ENCODE measurements at places on chromosomes 2 and 18.

DNA sequence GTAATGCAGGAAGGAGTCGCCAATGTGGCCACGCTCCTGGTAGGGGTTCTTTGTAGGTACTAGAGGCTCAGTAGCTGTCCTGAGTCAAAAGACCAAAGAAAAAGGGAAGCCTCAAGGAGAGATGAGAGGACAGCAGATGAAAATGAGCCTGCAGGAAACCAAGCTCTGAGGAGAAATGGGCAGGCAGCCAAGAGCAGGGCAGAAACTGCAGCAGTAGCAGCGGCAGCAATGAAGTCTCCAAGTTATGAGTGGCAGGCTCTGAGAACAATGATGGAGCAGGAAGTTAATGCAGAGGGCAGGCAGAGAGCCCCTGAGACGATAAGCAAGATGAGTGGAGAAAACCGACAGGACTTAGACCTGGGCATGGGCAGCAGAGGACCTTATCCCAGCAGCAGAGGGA is 48.2 kb upstream of the TMEM200C start:
- no peak for DNase-seq

- DNase-seq = no peak
Observed at GRCh38 chr2:239711911-239712570, 311.2 kb upstream of the HDAC4 start.

DNA sequence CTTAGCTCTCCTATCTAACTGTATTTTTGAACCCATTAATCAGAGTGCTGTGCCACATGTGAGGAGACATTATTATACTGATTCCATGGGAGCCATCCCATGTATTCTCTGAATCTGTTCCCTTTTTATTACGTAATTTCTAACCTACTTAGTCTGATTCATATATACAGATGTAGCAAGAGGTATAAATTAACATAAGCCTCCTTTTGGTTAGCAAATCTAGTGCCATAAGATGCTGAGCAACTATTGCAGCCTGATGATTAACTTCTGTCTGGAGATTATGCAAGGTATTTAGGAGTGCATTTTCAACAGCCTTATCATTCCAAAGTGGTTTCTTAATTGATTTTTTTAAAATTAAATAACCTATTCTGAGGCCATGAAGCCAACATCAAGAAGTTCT is 114.1 kb upstream of the MSH2 start:
- no peak for DNase-seq

GRCh38 chr2:218360453-218360852 is 3.8 kb downstream of the CATIP start:
- no peak for DNase-seq

DNA sequence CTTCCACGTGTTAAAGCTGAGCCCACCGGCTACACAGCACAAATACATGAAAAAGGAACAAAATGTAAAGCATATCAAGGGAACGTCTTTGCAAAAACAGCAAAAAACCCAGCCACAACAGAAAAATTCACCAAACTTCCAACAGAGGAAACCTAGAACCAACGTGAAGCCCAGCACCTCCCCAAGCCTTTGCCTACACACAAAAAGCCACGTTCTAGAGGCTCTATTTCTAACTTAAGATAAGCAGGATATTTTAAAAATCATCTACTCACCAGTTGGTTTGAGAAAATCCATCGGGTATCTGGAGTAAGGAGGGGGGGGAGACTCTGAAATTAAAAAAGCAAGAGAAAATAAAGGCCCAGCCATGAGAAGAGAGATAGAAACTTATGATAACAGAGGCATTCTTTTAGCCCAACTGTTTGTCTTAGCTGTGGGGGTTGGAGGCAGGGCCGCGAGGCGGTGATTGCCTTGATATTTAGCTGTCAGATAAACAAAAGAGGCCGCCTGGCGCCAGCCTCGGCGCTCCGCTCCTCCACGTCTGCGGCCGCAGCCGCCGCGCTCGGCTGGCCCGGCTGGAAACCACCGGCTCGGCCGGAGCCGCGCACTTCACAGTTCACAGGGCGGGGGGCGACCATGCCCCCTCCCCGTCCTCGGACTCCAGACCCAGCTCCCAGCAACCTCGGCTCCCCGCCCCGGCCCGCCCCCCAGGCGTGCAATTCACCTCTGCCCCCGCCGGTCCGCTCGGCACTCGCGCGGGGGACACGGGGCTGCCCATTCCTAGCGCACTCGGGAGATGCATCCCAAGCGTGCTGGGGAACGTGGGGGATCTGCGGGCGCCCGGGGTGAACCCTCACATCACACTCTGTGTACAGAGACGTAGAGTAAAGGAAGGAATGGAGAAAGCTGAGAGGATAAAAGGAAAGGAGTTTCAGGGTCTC is 2.4 kb downstream of the SMAD7 start:
- peak; percentile 30 for DNase-seq

DNA sequence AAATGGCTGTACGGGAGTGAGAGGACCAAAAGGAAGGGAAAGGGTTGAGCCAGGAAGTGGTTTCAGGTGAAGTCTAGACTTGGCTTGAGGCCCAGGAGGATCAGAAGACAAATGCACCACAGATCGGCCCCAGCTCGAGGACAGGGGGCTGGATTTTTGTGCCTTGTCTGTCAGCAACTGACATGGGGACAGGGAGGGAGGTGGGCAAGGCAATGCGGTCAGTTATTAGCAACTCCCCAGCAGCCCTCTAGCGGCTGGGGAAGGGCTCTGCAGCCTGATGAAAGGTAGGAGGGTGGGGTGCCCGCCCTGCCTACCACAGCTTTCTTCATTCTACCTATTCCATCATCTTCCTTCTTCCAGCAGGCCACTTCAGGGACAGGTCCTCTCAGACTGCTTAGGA is 50.0 kb downstream of the CPO start:
- no peak for DNase-seq

DNA sequence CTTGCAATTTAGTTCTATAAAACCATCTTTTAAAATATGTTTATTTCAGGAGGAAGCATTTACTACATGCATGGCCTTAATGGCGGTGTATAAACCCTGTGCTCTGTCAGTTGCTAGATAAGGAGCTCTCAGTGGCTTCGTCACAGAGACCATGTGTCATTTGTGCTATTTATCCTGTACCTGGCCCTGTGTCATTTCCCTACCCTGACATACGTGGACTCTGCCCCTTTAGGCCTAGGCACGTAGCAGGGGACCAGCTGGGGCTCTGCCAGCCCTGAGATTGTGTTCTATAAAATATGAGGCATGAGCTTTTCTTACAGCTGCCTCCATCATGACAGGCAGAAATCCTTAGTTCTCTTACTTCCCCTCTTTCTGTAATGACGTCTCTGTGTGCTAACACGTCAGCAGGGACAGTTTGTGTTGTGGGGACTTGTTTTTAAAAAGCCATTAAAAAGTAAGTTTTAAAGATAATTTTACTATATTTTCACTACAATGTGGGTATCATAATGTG is 88.0 kb downstream of the ITGB1BP1 start:
- no peak for DNase-seq

GRCh38 chr2:230439590-230439989 is 23.6 kb downstream of the SP100 start:
- no peak for DNase-seq

- no peak for DNase-seq
Observed at GRCh38 chr2:168948621-168949212, 47.6 kb downstream of the G6PC2 start.

GRCh38 chr18:47264308-47264700 is 12.8 kb upstream of the SKOR2 start:
- no peak for DNase-seq

DNA sequence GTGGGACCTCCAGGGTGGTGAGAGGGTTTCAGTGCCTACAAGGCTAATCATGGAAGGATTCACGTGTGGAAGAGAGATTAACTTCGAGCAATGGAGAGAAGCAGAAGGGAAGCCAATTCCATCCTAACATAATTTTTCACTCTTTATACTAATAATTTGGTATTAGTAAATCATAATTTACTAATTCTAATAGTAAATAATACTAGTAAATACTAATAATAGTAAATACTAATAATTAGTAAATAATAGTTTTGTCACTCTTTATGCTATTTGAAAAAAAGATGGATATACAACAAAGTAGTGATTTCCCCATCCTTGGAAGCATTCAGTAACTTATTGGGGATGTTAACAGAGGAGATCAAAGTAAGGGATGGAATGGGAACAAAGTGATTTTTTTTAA is 6.4 kb upstream of the SAG start:
- DNase-seq = no peak

DNA sequence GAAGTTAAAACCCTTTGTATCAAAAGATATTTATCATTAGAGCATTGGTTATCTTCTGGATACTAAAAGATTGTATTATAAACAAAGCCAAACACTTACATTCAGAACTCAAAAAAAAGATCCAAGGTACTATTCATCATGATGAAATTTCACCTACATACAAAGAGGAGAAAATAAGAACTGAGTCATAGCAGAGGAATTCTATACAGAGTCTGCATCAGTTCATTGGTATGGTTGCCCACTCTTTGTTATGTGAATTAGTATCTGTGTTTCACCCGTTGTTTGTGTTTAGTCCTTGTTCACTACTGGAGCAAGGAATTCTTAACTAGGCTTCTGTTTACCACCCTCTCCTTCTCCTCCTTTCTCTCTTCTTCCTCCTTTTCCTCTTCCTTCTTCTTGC is 157.9 kb downstream of the LNPK start:
- DNase-seq = no peak

GRCh38 chr2:133004623-133005022 is 334.6 kb upstream of the LYPD1 start:
- no peak for DNase-seq

DNA sequence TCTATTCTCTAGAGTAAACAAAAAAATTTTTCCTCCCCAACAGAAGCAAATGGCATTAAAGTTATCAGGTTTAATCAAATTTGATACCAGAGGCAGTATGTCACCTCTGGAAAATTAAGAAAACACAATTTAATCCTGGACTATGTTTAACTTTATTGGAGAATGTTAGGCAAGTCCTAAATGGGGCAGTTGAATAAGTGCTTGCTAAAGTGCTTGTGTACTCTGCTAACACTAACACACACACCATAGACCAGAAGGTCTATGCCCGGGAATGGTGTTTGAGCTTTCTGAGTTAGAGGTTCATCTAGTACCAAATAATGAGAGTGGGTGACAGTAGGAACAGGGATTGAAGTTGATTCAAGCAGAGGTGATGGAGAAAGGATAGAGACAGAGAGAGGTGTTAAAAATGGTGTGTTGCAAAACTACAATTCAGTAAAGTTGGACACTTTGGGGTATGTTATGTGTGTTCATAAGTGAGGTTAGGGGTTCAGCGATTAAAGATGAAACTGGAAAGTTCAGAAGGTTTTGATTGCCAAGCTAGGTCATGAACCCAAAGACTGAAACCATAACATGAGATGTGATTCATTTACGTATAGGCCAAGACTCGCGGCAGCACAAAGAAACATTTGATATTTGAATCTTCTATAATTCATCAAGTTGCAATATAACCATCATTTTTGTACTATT is 40.5 kb upstream of the PEX13 start:
- no peak for DNase-seq

DNA sequence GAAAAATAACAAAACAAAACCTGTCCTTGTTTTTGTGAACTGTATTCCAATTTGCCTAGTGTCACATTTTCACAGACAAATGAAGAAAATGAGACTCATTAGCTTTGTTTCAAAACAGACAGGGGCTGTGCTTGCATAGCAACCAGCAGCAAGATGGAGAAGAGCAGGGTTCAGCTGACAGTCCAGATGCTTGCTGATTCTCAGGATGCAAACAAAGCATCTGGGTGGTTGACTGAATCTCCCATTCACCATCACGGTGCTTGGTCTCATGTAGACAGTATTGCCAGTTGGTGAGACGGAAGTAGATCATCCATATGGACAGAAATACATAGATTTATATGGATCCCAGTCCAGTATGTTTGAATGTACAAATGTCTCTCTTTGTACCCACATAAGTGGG is 326.8 kb downstream of the CCDC85A start:
- DNase-seq = no peak

DNA sequence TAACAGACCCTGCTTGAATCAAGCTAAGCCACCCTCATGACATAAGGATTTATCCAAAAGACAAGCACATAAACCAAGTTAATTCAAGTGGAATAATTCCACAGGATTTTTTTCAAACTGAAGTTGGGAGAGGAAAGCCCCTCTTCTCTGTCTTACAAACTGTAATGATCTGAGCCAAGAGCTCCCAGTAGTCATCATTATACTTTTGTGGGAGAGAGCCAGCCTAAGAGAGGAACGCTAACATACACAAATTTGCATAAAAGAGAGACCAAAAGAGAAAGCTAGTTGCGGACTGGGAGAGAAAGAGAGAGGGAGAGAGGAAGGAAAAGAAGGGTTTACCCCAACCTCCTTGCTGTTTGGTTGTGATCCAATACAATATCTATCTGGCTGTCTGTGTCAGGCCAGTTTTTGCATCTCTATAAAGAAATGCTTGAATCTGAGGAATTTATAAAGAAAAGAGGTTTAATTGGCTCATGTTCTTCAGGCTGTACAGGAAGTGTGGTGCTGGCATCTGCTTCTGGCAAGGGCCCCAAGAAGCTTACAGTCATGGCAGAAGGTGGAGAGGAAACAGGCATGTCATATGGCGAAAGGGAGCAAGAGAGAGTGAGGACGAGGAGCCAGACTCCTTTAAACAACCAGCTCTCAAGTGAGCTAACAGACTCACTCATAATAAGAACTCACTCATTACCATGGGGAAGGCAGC is 20.8 kb upstream of the PUM2 start:
- no peak for DNase-seq

GRCh38 chr2:218880859-218881594 is 375 bp downstream of the WNT10A start:
- no peak for DNase-seq

Measured in activated CD4-positive, alpha-beta T cell treated with anti-CD3 and anti-CD28 coated beads for 1 hour (primary cell).